Substantia nigra (tissue), 51 donors: ENCODE measurements at places on chromosomes 2 and 18.

DNA sequence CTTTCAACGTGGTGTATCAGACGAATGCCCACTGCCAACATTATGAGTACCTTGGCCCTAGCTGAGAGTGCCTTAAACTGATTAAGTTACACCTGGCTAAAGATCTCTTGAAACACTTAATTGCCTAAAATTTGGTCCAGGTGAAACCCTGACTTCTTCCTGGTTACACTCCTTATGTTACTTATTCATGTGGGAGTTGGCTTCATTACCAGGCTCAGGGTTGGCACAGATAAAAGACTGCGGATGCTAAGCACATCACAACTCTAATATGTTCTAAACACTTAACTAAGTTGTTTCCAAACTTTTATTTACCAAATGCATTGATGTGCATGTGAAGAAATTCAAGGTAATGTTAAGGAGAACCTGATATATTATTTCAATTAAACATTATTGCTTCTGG is 298.9 kb downstream of the TCF4 start:
- DNase-seq, result no peak

- DNase-seq, result no peak
Measured at GRCh38 chr18:7147399-7147798, 29.8 kb upstream of the LAMA1 start.

DNA sequence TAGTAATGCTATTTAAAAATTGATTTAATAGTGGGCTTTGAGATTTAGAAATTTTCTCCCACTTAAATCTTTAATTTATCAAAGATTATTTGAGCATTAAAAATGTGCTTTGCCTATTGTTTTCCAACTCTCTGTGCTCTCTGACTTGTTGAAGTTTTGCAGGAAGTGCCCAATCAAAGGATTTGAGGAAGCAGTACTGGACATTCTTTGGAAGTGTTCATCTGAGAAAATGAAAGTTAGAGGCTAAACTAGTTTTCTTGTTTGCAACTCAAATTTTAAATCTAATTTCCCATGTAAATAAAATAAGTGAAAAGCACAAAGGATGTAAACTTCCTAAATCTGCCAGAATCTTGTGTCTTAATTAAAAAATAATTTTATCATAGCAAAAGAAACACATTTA is 89.1 kb downstream of the CAMKMT start:
- DNase-seq, result no peak

- no peak for DNase-seq
Measured at GRCh38 chr18:47077111-47077510, 41.7 kb upstream of the ELOA2 start.

DNA sequence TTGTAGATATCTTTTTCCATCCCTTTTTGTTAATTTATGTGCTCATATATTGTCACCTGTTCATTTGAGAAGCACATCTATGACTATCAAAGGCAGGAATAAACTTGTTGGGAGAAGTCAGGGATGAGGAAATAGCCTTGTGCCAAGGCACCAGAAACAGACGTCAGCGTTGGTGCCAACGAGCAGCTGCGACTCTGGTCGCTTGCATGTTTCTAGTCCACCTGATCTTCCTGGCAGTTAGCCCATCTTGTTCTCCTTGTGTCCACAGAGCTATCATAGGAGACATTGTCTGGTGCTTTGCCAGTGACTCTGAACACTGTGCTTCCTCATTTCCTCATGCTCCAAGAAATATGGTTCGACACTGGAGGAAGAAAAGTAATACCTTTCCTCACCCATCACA is 374.4 kb downstream of the PTPRM start:
- no peak for DNase-seq

- no peak for DNase-seq
Measured at GRCh38 chr18:9474108-9474982, 968 bp upstream of the RALBP1 start.

GRCh38 chr2:113873867-113874266 is 16.0 kb upstream of the ACTR3 start:
- DNase-seq, result no peak

- no peak for DNase-seq
Measured at GRCh38 chr2:121479882-121480522, 50.7 kb upstream of the RNU4ATAC start.

- DNase-seq, result no peak
Measured at GRCh38 chr2:106205488-106205887, 11.4 kb upstream of the UXS1 start.

DNA sequence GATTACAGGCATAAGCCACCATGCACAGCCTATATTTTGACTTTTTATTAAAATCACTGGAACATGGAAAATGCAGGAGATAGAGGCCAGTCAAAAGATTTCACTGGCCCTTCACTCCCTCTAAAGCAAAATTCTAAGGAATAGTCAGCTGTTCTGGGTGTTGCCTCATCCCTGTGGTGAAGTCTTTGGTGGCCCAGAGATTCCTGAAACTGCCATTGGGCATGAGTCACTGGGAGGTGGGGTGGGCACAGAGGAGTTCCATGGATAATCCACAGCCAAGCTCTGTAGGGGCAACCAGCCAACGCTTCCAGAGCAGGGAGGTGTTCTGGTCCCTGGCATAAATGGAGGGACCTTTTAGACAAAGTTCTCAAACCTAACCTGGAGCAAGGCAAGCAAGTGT is 89.7 kb upstream of the TTC39C start:
- DNase-seq, result no peak

GRCh38 chr2:149597668-149598326 is 10.2 kb upstream of the MMADHC start:
- DNase-seq, result peak; percentile 20

DNA sequence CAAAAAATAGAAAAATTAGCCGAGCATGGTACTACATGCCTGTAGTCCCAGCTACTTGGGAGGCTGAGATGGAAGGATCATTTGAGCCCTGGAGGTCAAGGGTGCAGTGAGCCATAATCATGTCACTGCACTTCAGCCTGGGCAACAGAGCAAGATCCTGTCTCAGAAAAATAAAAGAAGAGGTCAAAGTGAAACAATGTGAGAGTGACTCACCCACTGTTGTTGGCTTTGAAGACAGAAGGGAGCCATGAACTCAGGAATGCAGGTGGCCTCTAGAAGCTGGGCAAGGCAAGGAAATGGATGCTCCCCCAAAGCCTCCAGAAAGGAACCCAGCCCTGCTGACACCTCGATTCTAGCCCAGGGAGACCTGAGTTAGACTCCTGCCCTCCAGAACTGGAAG is 3.7 kb upstream of the TMEM214 start:
- DNase-seq, result no peak

DNA sequence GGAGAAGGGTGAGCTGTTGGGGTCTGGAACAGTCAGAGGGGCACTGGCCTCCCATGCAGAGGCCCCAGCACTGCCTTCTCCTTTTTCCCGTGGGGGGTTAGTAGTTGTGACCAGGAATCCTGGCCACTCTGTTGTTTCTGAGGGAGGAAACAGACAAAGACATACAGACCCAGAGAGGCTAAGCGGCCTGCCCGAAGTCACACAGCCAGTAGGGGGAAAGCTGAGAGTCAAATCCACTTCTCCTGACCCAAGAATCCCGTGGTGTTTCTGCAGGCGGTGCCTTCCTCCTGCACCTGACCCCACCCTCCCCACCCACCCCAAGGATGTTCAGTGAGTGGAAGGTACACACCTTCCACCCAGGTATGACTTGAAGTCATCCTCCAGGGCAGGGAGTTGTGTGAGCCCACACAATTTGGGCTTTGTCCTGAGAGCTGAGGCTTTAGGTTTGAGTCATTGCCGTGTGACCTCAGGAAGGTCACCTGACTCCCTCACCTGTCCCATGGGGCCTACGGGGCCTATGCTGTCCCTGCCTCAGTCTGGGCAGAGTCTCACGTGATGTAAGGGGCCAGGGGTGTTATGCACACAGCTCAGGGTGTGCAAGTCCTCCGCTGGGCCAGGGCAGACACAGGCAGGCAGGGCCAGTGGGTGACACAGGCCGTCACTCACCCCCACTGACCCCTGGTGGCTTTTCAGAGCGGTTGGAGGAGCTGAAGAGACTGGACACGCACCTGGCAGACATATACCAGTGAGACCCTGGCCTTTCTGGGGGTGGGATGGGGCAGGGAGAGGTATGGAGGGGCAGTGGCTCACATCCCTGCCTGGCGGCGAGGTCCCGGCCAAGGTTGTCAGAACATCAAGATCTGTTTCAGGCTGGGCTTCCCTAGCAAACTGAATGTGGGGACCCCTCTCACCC is 5.0 kb downstream of the NT5DC4 start:
- DNase-seq, result no peak

GRCh38 chr18:36143391-36143790 is 13.7 kb downstream of the ELP2 start:
- no peak for DNase-seq

- DNase-seq, result no peak
Measured at GRCh38 chr2:159193791-159194190, 92.7 kb downstream of the WDSUB1 start.

GRCh38 chr2:116200086-116200485 is 1614.4 kb upstream of the DDX18 start:
- DNase-seq, result no peak

- DNase-seq, result no peak
Measured at GRCh38 chr2:10265329-10266132, 37.2 kb upstream of the HPCAL1 start.

DNA sequence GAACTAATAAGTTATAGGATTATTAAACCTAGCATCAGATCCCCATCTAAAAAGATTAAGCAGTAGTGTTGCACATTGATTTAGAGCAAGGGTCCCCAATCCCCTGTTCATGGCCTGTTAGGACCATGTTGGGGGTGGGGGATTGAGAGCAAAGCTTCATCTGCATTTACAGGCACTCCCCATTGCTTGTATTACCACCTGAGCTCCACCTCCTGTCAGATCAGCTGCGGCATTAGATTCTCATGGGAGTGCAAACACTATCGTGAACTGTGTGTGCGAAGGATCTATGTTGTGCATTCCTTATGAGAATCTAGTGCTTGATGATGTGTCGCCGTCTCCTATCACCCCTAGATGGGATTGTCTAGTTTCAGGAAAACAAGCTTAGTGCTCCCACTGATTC is 18.4 kb upstream of the PSD4 start:
- no peak for DNase-seq

DNA sequence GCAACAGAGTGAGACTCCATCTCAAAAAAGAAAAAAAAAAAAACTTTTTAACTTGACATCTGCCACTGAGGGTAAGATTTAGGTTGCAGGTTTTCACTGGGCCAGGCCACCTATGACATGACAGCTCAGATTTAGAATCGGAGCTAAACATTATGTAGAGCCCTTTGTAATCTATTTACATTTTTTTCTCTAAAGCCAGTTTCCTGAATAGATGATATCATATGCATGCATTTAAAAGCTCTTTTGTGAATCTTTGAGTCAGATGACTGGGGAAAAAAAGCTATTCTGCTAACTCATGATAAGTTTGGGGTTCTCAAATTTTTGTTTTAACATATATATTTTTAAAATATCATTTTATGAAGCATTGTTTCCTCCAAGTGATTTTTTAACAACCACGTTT is 21.3 kb downstream of the PRKAG3 start:
- DNase-seq, result no peak

DNA sequence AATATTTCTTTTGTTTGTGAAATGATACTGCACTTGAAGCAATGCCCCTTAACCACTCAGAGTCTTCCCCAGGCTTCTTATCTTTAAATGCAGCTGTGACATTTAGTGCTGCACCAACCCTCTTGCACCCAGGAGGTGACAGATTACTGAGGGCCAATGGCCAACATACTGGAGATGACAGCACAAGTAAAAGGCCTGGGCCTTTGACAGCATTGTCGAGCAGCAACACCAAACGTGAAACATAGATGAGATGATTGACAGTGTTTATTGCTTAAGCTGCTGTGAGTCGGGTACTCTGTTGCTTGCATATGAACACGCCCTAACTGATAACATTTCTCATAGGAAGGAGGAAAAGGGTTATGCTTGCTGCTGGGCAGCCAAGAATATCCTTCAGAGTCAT is 80.3 kb downstream of the THNSL2 start:
- no peak for DNase-seq

DNA sequence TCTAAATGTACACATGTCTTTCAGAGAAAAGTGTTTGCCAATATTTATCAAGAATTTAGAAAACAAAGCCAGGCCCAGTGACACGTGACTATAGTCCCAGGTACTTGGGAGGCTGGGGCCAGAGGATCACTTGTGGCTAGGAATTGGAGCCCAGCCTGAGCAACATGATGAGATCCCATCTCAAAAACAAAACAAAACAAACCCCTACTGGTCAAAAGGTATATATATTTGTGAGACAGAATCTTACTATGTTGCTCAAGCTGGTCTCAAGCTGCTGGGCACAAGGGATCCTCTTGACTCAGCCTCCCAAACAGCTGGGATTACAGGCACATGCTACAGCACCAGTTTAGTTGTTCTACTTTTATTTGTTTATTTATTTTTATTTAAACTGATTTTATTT is 79.2 kb downstream of the ZDBF2 start:
- DNase-seq, result no peak

DNA sequence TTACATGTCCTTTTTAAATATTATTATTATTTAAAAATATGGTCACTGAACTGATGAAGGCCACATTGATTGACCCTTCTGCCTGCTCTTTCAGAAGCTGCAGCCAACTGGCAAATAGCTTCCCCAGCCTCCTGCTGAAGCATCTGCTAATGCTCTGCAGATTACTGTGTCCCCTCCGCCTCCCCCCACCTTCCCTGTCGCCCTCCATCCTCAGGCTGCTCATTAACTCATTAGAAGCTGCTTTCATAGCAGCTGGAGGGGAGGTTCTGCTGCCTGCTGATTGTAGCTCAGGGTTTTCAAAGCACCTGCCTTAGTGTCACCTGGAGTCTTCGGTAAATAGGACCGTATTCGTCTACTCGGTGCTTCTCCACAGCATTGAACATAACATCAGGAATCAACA is 24.8 kb upstream of the LMAN1 start:
- no peak for DNase-seq

DNA sequence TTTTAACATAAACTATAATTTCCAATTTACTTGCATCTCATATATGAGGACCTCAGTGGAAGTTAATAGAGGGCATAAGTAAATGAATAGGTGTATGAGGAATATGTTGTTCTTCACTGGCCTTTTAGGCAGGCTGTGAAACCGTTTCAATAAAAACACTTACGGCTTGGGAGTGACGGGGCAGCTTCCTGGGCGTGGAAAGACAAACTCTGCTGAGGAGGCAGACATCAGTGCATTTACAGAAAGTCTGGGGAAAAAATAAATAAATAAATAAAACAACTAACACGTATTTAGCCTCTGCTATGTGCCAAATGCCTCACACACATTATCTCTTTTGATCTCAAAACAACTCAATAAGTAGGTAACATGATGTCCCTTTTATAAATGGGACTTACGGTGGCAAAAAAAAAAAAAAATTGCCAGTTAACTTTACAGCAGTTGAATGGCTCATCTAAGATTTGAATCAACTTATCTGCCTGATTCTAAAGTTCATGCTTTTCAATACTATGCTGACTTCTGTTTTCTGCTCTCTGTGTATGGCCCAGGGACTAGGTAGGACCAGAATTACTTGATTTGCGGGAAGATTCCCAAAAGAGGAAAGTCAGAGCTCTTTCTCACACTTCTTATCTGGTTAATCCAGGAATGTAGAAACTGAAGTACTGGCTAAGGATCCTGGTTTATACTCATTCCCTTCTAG is 77.5 kb upstream of the LRATD1 start:
- DNase-seq, result no peak

- DNase-seq, result peak; percentile 27
Measured at GRCh38 chr2:105517814-105518705, 119.2 kb upstream of the FHL2 start.

- no peak for DNase-seq
Measured at GRCh38 chr2:171858397-171858958, 35.6 kb downstream of the SLC25A12 start.
